ENCODE measurements at places on chromosomes 16 and 17. TPM values are rescaled to one million over a fixed set of nuclear protein-coding genes. Genes with fewer than 3 reads are reported as not detected.

IGF2BP1 gene
- not detected for total RNA-seq

GRCh38 chr16:55021595-55022475, 91.2 kb downstream of the IRX5 start:
- peaks cover 10% of the 10 kb centered on the region for H3K27me3 ChIP-seq
- H3K4me1 ChIP-seq = no peaks in the 10 kb centered on the region
- no peak overlapping the region for H3K4me3 ChIP-seq
- no peak for DNase-seq
- H3K27ac ChIP-seq = no peak overlapping the region

DUS2 gene
- total RNA-seq = 14.7 TPM

- peaks cover 38% of the 10 kb centered on the region for H3K36me3 ChIP-seq
- H3K4me3 ChIP-seq = no peak overlapping the region
- DNase-seq = no peak
- peaks cover 53% of the 10 kb centered on the region for H3K4me1 ChIP-seq
- no peak overlapping the region for H3K27ac ChIP-seq
- H3K27me3 ChIP-seq = no peaks in the 10 kb centered on the region
These were observed 43.6 kb upstream of the ANKFY1 start for GRCh38 chr17:4307179-4307930.

CES5A gene
- total RNA-seq = not detected

CDRT15L2 gene
- total RNA-seq = not detected

DNA sequence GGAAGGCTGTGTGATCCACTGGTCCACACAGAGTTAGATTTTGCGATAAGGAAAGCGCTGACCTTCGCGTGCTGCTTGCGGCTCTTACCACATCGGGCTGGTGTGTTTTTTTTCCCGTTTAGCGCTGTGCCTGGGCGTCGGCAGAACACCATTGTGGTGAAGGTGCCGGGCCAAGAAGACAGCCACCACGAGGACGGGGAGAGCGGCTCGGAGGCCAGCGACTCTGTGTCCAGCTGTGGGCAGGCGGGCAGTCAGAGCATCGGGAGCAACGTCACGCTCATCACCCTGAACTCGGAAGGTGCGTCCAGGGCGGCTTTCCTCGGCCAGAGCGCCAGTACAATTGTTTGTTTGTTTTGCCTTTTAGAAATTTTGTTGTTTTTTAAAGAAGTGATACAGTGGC, 54.7 kb downstream of the BANP start:
- H3K27ac ChIP-seq = no peak overlapping the region
- no peak overlapping the region for H3K4me3 ChIP-seq
- DNase-seq = no peak
- peaks cover 66% of the 10 kb centered on the region for H3K36me3 ChIP-seq
- H3K4me1 ChIP-seq = no peaks in the 10 kb centered on the region
- no peaks in the 10 kb centered on the region for H3K27me3 ChIP-seq

DNA sequence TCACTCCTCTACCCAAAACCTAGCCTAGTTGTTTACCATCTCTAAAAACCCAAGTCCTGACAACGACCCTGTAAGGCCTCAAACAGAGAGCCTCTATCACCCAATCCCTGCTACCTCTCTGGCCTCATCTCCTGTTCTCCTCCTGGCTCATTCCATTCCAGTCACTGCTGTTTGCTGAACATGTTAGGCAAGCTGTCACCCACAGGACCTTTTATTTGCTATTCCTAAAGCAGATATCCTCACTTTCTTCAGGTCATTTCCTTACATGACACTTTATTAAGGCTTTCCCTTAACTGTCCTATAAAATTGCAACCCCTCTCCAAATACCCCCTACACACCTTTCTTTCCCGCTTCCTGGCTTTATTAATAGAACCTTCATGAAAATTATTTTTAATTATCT, 85.1 kb downstream of the KANSL1 start:
- H3K4me1 ChIP-seq = peaks cover 78% of the 10 kb centered on the region
- no peaks in the 10 kb centered on the region for H3K36me3 ChIP-seq
- no peak overlapping the region for H3K27ac ChIP-seq
- no peaks in the 10 kb centered on the region for H3K27me3 ChIP-seq
- no peak overlapping the region for H3K4me3 ChIP-seq

NOL11 gene
- total RNA-seq = 53.6 TPM

DNA sequence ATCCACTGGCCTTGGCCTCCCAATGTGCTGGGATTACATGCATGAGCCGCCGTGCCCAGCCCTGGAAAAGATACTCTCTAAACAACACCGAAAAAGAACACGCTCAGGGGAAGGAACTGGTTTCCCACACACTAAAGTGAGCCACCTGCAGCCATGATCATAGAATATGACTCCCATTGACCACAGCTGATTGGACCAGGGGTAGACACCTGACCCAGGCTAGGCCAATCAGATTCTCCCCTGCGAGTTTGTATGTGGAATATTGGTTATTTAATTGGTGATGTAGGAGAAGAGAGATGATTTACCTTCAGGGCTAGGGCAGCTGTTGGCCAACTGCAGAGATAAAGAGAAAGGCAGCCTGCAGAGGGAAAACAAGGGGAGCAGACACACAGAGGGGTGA, 9.0 kb upstream of the GGA2 start:
- DNase-seq = no peak
- no peak overlapping the region for H3K4me3 ChIP-seq
- H3K27me3 ChIP-seq = no peaks in the 10 kb centered on the region
- no peak overlapping the region for H3K27ac ChIP-seq
- H3K4me1 ChIP-seq = no peaks in the 10 kb centered on the region
- H3K36me3 ChIP-seq = peaks cover 56% of the 10 kb centered on the region

GRCh38 chr16:74862743-74863244, 88.2 kb upstream of the FA2H start:
- no peak overlapping the region for H3K4me3 ChIP-seq
- no peak overlapping the region for H3K27ac ChIP-seq
- peaks cover 5% of the 10 kb centered on the region for H3K4me1 ChIP-seq
- no peaks in the 10 kb centered on the region for H3K27me3 ChIP-seq

GRCh38 chr17:8753136-8753975, 5.0 kb downstream of the SPDYE4 start:
- no peak overlapping the region for H3K27ac ChIP-seq
- no peaks in the 10 kb centered on the region for H3K36me3 ChIP-seq
- no peak overlapping the region for H3K4me3 ChIP-seq
- no peak for DNase-seq
